Body of pancreas (tissue), 4 donors: ENCODE measurements at places on chromosomes 5 and 9. TPM values are rescaled to one million over a fixed set of nuclear protein-coding genes. Genes with fewer than 3 reads are reported as not detected.

DNA sequence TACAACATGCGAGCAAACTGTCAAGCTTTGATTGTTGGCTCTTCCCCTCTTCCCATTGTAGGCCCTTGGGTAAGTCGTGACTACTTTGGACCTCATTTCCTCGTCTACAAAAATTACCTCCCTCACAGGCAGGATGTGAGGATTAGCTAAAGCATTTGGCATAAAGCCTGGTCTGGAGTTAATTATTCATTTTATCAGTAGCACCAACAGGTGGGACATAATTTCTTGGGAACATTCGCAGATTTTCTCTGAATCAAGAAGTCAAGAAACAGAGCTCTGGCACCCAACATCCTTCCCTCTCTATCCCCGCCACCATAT lies 39.9 kb upstream of the SEMA6A start:
- DNase-seq, result no peak
- H3K36me3 ChIP-seq, result no peaks in the 10 kb centered on the region
- H3K4me1 ChIP-seq, result peaks cover 14% of the 10 kb centered on the region
- no peaks in the 10 kb centered on the region for H3K27me3 ChIP-seq

- H3K4me1 ChIP-seq, result no peaks in the 10 kb centered on the region
- H3K36me3 ChIP-seq, result no peaks in the 10 kb centered on the region
- no peak for DNase-seq
- H3K27me3 ChIP-seq, result no peaks in the 10 kb centered on the region
- no peak overlapping the region for H3K4me3 ChIP-seq
Measured at GRCh38 chr9:124210697-124211096, 47.1 kb upstream of the NEK6 start.

DNA sequence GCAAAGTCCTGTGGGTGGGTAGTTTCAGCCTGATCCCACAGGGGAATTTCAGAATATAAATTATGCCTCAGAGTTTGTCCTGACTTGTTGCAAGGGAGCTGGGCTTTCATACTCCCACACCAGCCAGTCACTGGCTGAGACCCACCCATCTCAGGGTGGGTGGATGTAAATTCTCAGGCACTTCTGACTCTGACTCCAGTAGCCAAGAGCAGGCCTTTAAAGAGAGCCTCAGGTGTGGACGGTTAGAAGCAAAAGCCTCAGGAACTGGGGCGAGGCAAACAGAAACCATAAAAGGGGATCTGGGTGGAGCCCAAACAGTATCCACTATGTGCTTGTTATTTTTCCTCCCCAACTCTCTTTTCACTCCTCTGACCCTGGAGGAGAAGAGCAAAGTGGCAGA lies 28.6 kb upstream of the FBXW11 start:
- H3K36me3 ChIP-seq, result no peaks in the 10 kb centered on the region
- H3K27ac ChIP-seq, result no peak overlapping the region
- DNase-seq, result no peak
- H3K27me3 ChIP-seq, result no peaks in the 10 kb centered on the region

DNA sequence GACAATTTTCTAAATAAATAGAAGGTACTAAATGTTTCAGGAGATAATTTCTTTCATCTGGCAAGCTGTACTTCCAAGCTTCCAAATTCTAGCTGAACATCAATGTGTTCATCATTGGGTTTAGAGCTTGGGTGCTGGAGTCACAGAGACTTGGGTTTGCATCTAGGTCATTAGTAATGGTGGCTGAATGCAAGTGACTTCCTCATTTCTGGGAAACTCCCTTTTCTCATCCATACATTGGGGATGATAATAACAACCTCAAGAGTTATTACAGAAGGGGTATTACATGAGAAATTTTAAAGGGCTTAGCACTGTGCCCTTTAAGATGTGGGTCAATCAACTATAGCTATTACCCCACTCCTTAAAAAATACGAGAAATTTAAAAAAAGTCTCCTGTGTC lies 41.1 kb upstream of the KLF4 start:
- no peaks in the 10 kb centered on the region for H3K4me1 ChIP-seq
- DNase-seq, result no peak
- no peaks in the 10 kb centered on the region for H3K27me3 ChIP-seq

DNA sequence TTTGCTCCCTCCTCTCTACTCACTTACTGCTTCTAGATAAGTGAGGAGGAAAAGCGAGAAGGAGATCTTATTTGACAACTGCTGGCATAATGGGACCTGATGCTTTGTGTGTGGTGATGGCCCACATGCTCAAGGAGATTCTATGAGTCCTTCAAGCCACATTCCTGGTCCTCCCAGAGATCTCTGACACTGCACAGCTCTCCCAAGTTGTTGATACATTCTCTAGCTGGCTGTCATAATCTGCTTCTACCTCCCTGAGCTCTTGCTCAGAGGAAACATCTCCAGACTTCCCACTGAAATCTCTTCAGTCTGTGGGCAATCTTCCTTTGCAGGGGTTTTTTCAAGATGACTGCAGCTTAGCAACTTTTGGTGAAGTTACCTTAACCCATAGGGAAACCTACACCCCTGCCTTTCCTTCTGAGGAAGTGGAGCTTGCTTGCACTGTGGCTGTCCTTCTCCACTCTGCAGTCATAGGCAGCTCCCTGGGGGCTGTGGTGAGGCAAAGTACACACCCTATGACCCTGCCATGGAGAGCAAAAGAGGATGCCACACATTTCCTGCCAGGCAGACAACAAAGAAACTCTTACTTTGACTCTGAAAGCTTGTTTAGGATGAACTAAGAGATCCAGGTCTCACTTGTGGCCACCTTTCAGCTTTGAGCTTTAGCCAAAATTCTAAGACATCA lies 163.8 kb downstream of the TMEM38B start:
- no peak overlapping the region for H3K4me3 ChIP-seq
- H3K27ac ChIP-seq, result no peak overlapping the region
- DNase-seq, result no peak
- H3K36me3 ChIP-seq, result no peaks in the 10 kb centered on the region
- no peaks in the 10 kb centered on the region for H3K4me1 ChIP-seq
- no peaks in the 10 kb centered on the region for H3K27me3 ChIP-seq

GRCh38 chr9:97954550-97954989 lies 16.6 kb upstream of the HEMGN start:
- H3K36me3 ChIP-seq, result no peaks in the 10 kb centered on the region
- no peaks in the 10 kb centered on the region for H3K4me1 ChIP-seq
- DNase-seq, result peak; percentile 68
- no peaks in the 10 kb centered on the region for H3K27me3 ChIP-seq
- H3K4me3 ChIP-seq, result no peak overlapping the region
- no peak overlapping the region for H3K27ac ChIP-seq

DNA sequence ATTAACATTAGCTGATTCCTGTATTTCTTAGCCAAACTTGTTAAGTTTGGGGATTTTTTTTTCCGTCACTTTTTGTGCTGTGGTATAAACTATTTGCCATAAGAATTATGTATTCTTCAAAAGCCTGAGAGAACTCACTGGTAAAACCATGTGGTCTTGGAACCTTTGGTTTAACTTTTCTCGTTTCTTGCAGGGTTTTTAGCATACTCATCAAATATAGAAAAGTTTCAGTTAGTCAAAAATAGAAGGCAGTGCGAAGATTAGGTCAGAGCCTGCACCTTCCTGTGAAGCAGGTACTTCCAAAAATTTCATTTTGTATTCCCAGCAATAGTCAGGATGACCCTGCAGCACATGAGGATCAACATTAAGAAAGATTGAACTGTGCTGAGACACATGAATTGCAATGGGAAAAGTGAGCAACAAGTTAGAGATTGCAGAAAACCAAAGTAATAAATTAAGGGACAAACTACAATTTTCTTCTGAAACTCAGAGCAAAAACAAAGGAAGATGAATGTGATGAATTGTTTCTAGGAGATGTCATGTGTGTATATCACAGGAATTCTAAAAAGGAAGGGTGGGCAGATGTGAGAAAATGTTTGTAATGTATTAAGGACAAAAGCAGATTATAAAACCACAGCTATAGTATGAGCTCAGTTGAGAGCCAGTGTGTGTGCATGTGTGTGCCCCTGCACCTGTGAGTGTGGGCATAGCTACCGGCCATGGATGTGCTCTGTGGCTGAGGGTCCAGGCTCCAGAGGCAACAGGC lies 102.2 kb downstream of the ANGPTL2 start:
- H3K27me3 ChIP-seq, result no peaks in the 10 kb centered on the region
- DNase-seq, result no peak
- no peaks in the 10 kb centered on the region for H3K4me1 ChIP-seq
- no peaks in the 10 kb centered on the region for H3K36me3 ChIP-seq

DNA sequence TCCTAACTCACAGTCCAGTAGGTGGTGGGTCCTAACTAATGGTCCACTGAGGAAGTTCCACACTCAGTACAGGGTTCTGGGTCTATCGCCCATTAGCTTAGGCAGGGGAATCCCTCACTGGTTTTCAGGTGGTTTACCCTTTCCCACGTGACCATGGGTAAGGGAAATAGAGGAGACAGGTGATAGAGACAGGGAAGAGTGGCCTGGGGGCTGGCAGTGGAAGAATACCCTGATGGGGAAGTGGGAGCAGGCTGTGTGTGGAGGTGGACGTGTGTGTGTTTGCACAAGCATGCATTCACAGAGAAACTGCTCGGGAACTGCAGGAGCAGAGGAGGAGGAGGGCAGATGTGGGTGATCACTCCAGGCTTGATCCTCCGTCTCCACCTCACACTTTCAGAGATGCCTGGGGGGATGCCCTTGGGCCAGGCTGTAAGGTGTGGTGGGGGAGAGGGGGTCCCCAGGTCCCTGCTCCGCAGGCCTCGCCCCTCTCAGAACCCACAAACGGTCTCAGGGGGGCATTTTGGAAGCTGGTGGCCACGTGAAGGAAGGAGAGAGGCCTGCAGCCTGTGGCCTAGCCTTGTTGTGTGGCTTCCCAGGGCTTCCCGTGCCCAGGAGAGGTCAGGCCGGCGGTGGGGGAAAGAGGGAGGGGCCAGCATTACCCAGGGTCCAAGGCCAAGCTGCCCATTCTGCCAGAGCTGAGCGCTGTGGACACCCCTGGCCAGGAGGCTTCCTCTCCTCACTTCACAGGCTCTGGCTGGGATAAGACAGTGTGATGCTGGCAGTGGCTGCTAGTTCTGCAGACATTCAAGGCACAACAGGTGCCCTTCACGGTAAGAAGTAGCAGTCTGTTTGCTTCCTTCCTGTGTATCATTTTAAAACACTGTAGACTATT lies 80.0 kb downstream of the OTULIN start:
- H3K4me1 ChIP-seq, result no peaks in the 10 kb centered on the region
- DNase-seq, result no peak
- no peaks in the 10 kb centered on the region for H3K36me3 ChIP-seq
- H3K27ac ChIP-seq, result no peak overlapping the region
- no peaks in the 10 kb centered on the region for H3K27me3 ChIP-seq

GRCh38 chr9:130482463-130482862 lies 37.7 kb downstream of the ASS1 start:
- H3K4me1 ChIP-seq, result no peaks in the 10 kb centered on the region
- no peak for DNase-seq
- no peak overlapping the region for H3K27ac ChIP-seq
- H3K36me3 ChIP-seq, result no peaks in the 10 kb centered on the region
- H3K4me3 ChIP-seq, result no peak overlapping the region
- no peaks in the 10 kb centered on the region for H3K27me3 ChIP-seq

- H3K36me3 ChIP-seq, result no peaks in the 10 kb centered on the region
- no peaks in the 10 kb centered on the region for H3K27me3 ChIP-seq
Measured at GRCh38 chr5:2960294-2960693, 208.8 kb upstream of the IRX2 start.

DNA sequence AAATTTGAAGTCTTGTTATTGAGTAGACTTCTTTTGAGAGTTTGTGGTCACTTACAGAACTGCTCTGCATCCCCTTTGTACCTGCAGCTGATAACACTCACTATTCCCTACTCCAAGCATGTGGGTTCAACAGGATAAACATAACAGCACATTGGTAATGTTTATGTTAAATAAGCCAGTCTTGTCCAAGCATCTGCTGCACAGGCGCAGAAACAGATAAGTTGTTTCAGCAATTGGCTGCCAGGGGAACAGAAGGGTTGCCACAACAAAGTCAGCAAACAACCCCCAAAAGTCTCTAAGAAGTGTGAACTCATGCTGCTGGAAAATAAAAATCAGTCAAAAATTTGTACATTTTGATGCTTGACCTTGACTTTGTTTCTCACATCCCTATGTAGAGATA lies 174.6 kb downstream of the GDNF start:
- H3K36me3 ChIP-seq, result no peaks in the 10 kb centered on the region
- no peaks in the 10 kb centered on the region for H3K27me3 ChIP-seq

- no peak overlapping the region for H3K4me3 ChIP-seq
- H3K27me3 ChIP-seq, result no peaks in the 10 kb centered on the region
- peaks cover 9% of the 10 kb centered on the region for H3K4me1 ChIP-seq
- H3K36me3 ChIP-seq, result no peaks in the 10 kb centered on the region
Measured at GRCh38 chr5:561408-561807, 37.2 kb upstream of the SLC9A3 start.

DNA sequence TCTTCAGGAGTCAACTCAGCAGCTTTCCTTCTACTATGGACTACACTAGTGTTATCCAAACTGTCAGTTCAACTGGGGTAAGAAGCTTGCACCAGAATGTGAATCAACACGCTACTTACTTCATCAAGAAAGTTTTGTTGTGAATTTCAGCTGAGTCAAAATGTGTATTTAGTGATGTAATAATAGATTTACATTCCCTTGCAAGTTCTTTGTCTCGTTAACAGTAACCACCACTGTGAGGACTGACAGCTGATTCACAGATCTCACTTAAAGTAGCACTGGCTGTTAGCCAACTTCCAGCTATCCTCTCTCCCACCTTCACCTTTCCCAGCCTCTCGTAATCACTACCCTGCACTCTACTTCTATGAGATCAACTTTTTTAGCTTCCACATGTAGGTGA lies 445.3 kb downstream of the NTRK2 start:
- H3K4me3 ChIP-seq, result no peak overlapping the region
- H3K27ac ChIP-seq, result no peak overlapping the region
- no peak for DNase-seq
- H3K4me1 ChIP-seq, result no peaks in the 10 kb centered on the region
- H3K36me3 ChIP-seq, result no peaks in the 10 kb centered on the region

GRCh38 chr9:105062222-105062855 lies 134.4 kb upstream of the ABCA1 start:
- H3K4me3 ChIP-seq, result no peak overlapping the region
- DNase-seq, result no peak
- H3K27ac ChIP-seq, result no peak overlapping the region
- peaks cover 39% of the 10 kb centered on the region for H3K4me1 ChIP-seq
- H3K27me3 ChIP-seq, result no peaks in the 10 kb centered on the region

DNA sequence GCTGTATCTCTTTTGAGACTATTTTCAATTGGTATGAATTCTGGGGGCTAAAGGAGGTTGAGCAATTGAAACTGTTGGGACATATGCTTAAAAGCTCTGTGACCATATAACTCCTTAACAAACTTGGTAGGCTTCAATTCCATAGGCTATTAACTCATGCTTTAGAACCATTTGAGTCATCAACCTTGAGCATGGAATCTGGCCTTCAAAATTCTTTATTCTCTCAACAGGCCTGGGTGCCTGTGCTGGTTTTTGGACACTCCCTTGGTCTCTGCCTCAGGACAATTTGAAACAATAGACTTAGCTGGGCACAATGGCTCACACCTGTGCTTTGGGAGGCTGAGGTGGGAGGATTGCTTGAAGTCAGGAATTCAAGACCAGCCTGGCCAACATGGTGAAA lies 61.4 kb upstream of the EPB41L4A start:
- no peaks in the 10 kb centered on the region for H3K36me3 ChIP-seq
- peaks cover 3% of the 10 kb centered on the region for H3K27me3 ChIP-seq
- DNase-seq, result no peak

GRCh38 chr5:16774806-16775205 lies 158.0 kb upstream of the RETREG1 start:
- H3K27me3 ChIP-seq, result no peaks in the 10 kb centered on the region
- no peak overlapping the region for H3K4me3 ChIP-seq
- peaks cover 29% of the 10 kb centered on the region for H3K4me1 ChIP-seq
- DNase-seq, result no peak

GAS1 gene
- 37.6 TPM for total RNA-seq

UBAP1 gene
- 18.9 TPM for total RNA-seq

ADRB2 gene
- 1.6 TPM for total RNA-seq

LCP2 gene
- total RNA-seq, result 2.6 TPM

FAXDC2 gene
- 8.0 TPM for total RNA-seq

PCA3 gene
- total RNA-seq, result not detected

LIFR gene
- total RNA-seq, result 80.1 TPM

TAS2R1 gene
- total RNA-seq, result not detected

C9orf153 gene
- 1.3 TPM for total RNA-seq
